ENCODE measurements at places on chromosomes 11 and 22.

- H3K4me1 ChIP-seq = peaks cover 18% of the 10 kb centered on the region
- H3K4me3 ChIP-seq = no peak overlapping the region
- no peaks in the 10 kb centered on the region for H3K27me3 ChIP-seq
- DNase-seq = peak; percentile 34
- H3K36me3 ChIP-seq = no peaks in the 10 kb centered on the region
Measured at GRCh38 chr11:77073328-77074001, 6.7 kb downstream of the CAPN5 start.

- DNase-seq = no peak
- H3K4me3 ChIP-seq = no peak overlapping the region
- peaks cover 10% of the 10 kb centered on the region for H3K4me1 ChIP-seq
- H3K27me3 ChIP-seq = peaks cover 75% of the 10 kb centered on the region
- H3K36me3 ChIP-seq = no peaks in the 10 kb centered on the region
- H3K27ac ChIP-seq = no peak overlapping the region
Measured at GRCh38 chr11:130163346-130164220, 4.0 kb downstream of the ST14 start.

GRCh38 chr22:19629331-19629719 lies 85.0 kb upstream of the SEPTIN5 start:
- H3K4me1 ChIP-seq = peaks cover 2% of the 10 kb centered on the region
- H3K27me3 ChIP-seq = peaks cover 8% of the 10 kb centered on the region
- no peak overlapping the region for H3K4me3 ChIP-seq
- peak; percentile 25 for DNase-seq
- no peaks in the 10 kb centered on the region for H3K36me3 ChIP-seq
- no peak overlapping the region for H3K27ac ChIP-seq

DNA sequence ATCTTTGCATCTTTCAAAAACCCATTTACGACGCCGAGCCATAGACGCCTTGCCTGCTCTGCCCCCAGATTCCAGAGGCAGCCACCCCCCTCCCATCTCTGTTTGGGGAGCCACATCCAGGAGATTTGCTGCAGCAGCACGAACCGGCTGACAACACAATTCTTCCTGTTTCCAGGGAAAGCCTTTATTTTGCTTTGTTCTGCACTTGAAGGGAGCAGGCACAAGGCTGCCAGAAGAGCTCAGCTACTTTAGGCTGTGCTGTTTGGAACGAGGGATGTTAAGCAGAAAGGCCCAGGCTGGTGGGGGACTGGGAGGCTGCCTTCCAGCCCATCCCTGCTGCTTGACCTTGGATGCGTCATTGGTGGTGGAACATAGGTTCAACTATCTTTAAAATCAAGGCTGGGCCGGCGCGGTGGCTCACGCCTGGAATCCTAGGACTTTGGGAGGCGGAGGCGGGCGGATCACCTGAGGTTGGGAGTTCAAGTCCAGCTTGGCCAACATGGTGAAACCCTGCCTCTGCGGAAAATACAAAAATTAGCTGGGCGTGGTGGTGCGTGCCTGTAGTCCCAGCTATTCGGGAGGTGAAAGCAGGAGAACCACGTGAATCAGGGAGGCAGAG lies 243.9 kb downstream of the MIAT start:
- H3K27ac ChIP-seq = no peak overlapping the region
- H3K4me3 ChIP-seq = no peak overlapping the region
- H3K27me3 ChIP-seq = peaks cover 54% of the 10 kb centered on the region
- H3K36me3 ChIP-seq = no peaks in the 10 kb centered on the region

DNA sequence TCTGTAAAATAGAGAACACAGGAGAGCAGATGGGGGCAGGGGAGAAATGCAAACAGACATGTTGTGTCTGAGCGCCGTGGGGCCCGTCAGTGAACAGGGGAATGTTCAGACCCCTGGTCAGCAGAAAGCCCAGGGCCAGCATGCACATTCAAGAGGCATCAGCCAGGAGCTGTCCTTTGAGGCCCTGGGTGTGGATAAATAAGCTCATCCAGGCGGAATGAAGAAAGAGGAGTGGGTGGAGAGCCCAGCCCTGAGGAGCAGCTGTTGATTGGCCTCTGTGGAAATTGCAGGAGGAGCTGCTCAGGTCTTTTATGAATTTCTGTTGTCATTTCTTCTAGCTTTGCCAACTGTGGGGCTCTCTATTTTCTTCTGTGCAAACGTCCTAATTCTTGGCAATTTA lies 49.7 kb upstream of the CECR2 start:
- H3K36me3 ChIP-seq = no peaks in the 10 kb centered on the region
- no peaks in the 10 kb centered on the region for H3K27me3 ChIP-seq
- no peak for DNase-seq
- no peak overlapping the region for H3K27ac ChIP-seq
- H3K4me3 ChIP-seq = no peak overlapping the region

GRCh38 chr22:49267996-49268395 lies 559.7 kb downstream of the BRD1 start:
- no peak for DNase-seq
- peaks cover 44% of the 10 kb centered on the region for H3K27me3 ChIP-seq
- no peak overlapping the region for H3K27ac ChIP-seq
- H3K4me1 ChIP-seq = no peaks in the 10 kb centered on the region
- H3K36me3 ChIP-seq = no peaks in the 10 kb centered on the region
- no peak overlapping the region for H3K4me3 ChIP-seq

DNA sequence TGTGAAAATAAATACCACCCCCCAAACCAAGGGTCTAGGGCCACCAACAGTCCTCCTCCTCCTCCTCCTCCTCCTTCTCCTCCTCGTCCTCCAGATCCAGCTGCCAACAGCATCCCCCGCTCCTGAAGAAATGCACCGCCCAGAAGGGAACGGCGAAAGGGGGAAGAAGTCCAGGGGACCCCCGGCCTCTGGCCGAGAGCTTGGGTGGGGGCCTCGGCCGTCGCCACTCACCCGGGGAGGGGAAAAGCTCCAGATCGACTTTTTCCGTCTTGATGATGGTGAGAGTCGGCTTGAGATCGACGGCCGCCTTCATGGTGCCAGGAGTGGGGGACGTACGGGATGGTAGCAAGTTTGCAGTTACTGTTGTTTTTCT lies 65.7 kb downstream of the ETS1 start:
- peak; percentile 71 for DNase-seq
- H3K27ac ChIP-seq = peak overlapping the region; percentile 97
- H3K27me3 ChIP-seq = no peaks in the 10 kb centered on the region
- peak overlapping the region; percentile 96 for H3K4me3 ChIP-seq

- DNase-seq = no peak
- peaks cover 3% of the 10 kb centered on the region for H3K27me3 ChIP-seq
- no peak overlapping the region for H3K4me3 ChIP-seq
- no peaks in the 10 kb centered on the region for H3K36me3 ChIP-seq
Measured at GRCh38 chr11:79060081-79060953, 380.5 kb downstream of the TENM4 start.

DNA sequence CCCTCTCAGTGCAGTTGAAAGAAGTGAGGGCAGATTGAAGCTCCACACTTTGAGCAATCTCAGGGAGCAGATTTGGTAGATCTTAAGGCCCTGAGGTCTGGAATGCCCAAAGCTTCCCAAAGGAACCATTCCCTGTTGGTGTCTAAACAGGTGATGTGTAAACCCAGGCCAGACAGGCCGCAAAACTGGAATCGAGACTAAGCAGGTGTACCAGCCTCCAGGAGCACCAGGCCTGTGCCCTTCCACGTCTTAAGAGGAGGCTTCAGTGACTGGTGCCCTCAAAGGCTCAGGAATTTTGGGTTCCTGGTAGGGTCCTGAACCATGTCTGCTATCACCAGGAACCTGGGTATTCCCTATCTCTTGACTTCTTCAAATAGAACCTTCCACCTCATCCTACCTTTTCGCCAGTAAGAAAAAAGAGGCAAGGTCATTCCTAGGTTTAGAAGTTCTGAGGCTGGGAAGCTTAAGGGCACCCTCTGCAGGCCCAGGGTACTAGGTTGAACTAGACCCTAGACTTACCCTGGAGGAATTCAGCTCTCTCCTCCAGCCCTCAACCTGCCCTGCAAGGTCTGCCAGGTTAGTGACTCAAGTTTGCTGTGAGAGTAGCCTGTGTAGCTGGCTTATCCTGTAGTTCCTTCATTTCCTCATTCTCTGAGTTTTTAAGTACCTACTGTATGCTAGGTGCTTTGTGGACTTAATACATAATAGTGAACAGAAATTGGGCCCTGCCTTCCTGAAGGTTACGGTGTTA lies 100.0 kb upstream of the NNMT start:
- H3K4me3 ChIP-seq = no peak overlapping the region
- H3K27ac ChIP-seq = no peak overlapping the region
- H3K4me1 ChIP-seq = peaks cover 23% of the 10 kb centered on the region
- H3K27me3 ChIP-seq = no peaks in the 10 kb centered on the region
- no peak for DNase-seq

- no peaks in the 10 kb centered on the region for H3K36me3 ChIP-seq
- no peak overlapping the region for H3K4me3 ChIP-seq
- no peak for DNase-seq
- H3K27ac ChIP-seq = no peak overlapping the region
- H3K27me3 ChIP-seq = no peaks in the 10 kb centered on the region
Measured at GRCh38 chr11:126419801-126420697, 64.6 kb downstream of the ST3GAL4 start.

DNA sequence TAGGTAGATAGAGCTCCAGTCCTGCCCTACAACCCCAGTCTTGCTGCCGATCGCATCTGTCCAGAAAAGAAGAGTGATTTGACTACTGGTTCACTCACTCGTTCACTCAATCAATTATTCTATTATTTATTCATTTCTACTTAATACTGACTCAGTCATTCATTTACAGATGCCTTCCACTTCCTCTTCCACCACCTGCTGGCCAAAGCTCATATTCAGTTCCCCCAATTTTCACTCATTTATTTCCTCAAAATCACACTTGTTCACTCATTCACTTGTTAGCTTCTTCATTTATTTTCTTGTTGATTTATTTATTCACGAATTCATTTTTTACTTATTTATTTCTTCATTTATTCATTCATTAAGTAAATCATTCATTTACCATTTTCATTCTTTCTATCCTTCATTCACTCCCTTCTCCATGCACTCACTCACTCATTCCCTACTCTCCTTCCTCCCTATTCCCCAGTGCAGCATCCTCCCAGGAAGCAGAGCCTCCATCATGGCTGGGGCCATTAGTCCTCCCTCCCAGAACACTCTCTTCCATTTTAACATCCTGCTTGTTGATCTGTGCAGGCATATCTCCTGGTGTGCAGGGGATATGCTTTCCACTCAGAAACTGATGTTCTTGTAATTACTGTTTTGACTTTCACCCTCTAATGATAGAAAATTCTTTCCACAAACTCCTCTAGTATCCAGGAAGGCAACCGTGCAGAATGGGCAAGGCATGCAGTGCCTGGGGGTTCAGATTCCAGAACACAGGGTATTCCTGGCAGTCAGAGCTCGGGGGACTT lies 281.0 kb downstream of the TENM4 start:
- no peak overlapping the region for H3K27ac ChIP-seq
- H3K4me3 ChIP-seq = no peak overlapping the region
- no peaks in the 10 kb centered on the region for H3K36me3 ChIP-seq

DNA sequence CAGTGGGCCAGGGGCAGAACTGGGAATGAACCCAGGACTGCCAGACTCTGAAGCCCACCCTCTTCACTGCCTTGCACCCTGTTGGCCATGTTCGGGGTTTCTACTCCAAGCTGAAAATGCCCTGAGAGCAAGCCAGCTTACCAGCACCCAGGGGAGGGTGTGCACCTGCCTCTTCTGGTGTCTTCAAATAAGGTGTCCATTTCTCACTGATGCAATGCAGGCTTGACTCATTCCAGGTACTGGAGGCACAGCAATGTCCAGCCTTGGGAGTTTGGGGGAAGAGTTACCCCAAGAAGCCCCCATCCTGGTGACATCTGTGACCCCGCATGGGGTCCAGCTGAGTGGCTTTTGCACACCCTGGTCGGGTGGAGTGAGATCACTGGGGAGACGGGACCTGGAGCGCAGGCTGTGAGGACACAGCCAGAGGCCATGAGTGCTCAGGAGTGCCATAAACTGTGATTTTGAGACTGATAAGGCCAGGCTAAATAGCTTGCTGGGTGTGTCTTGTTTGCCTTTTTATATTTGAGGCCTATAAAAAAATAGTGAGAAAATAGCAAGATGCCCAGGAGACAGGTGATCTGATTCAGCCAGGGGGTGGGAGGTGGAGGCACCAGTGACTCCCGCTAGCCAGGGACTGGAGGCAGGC lies 4.6 kb upstream of the CERK start:
- H3K4me3 ChIP-seq = no peak overlapping the region
- H3K27ac ChIP-seq = no peak overlapping the region
- DNase-seq = no peak
- H3K27me3 ChIP-seq = no peaks in the 10 kb centered on the region
- peaks cover 14% of the 10 kb centered on the region for H3K4me1 ChIP-seq
- H3K36me3 ChIP-seq = peaks cover 1% of the 10 kb centered on the region

- DNase-seq = no peak
- H3K27me3 ChIP-seq = no peaks in the 10 kb centered on the region
- no peaks in the 10 kb centered on the region for H3K36me3 ChIP-seq
- H3K27ac ChIP-seq = no peak overlapping the region
- peaks cover 5% of the 10 kb centered on the region for H3K4me1 ChIP-seq
Measured at GRCh38 chr11:22920939-22921565, 60.8 kb upstream of the CCDC179 start.

DNA sequence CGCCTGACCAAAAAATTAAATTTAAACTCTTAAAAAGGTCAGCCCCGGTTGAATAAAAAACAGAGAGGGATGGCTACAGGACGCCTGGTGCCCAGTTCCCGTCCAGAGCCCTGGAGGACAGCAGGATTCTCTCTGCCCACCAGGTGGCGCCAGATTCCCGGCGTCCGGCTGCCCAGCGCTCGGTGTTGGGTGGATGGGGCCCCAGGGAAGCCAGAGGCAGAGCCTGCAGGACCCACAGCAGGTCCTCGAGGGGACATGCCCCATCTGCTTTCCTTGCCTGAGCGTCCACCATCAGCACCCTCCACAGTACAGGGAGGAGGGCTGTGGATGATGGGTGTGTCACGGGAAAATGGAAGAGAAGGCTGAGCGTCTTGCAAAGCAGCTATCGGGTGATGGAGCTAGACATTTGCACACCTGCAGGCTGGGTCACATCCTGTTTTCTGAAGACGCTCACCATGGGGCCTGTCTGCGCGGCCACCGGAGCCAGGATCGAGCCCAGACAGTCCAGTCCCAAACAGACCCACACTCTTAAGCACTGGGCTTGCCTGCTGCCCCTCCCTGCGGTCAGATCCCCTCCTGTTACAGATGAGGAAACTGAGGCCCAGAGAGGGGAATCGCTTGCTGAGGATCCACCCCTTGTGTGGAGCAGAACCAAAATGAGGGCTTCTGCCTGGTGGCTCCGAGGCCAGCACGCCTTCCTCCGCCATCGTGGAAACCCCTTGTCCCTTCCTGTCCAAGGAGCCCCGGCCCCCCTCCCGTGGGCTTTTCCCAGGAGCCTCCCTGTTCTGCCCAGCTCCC lies 18.5 kb upstream of the CBX7 start:
- no peak overlapping the region for H3K27ac ChIP-seq
- DNase-seq = peak; percentile 91
- H3K4me3 ChIP-seq = peak overlapping the region; percentile 41
- no peaks in the 10 kb centered on the region for H3K36me3 ChIP-seq
